ENCODE measurements at places on chromosomes 3 and 15.
A peak's percentile ranks its signal among the peaks of the same experiment; 100 is the strongest.

GRCh38 chr15:62769604-62770003 is 272.9 kb upstream of the TPM1 start:
- peak; percentile 57 for DNase-seq

- DNase-seq: no peak
These were observed 409.8 kb downstream of the TBL1XR1 start for GRCh38 chr3:176787506-176787905.

- DNase-seq: no peak
These were observed 5.7 kb upstream of the CSPG4 start for GRCh38 chr15:75718328-75718727.

- no peak for DNase-seq
These were observed 917 bp downstream of the LNP1 start for GRCh38 chr3:100402256-100402655.

- DNase-seq: no peak
These were observed 49.0 kb upstream of the GOLGA8J start for GRCh38 chr15:30033763-30034162.
